ENCODE measurements at places on chromosomes 2 and 18.

DNA sequence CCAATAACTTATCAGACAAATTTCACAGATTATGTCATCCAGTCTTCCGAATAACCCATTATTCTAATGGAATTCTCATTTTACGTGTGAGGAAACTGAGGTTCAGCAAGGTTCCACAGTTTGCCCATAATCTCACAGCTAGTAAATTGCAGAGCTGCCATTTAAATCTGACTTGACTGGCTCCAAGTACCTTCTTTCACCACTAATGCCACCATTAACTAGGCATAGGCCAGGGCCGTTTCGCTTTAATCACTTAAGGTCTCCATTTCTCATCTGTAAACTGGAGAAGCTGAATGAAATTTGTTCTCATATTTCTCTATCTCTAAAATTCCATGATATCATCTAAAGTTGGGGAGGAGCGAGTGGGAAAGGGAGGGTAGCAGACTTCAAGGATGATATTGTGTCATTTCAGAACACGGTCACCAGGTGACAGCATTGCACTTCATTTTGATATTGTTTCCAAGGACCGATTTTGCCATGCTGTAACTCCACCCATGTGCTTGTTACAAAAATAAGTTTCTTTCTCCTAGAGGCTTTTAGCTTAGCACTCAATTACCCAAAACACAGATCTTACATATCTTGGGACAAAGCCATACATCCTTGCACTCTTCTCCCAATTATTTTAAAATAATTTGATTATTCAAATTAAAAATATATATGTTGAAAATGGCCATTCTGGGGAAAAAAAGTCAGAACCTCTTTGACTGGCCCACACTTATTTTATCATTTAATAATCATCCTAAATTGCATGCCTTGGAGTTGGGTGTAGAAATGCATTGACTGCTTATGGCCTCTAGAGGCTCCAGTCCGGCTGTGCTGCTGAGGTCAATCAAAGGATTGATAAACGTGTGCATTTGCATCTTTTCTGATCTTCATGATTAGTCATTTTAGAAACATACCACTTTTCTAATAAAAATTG, 123.8 kb downstream of the AKAIN1 start:
- peak; percentile 19 for DNase-seq

DNA sequence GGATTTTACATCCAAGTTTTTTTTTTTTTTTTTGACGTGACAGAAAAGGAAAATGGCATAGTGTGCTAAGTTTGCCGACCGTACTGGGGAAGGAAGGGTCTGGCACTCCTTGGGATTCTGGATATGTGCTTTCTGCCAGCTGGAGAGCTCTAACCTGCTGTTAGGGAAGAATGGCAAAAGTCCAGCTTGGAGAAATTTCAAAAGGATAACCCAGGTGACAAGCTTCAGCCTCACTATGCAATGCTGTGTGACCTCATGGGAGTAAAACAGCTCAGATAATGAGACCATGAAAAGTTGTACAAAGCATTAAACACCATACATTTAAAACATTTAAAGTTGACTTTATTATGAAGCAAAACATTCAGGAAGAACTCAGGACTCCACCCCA, 10.3 kb upstream of the GPR45 start:
- DNase-seq: no peak

GRCh38 chr2:101386599-101387150, 628 bp downstream of the CREG2 start:
- DNase-seq: no peak

- DNase-seq: no peak
These were observed 116.7 kb upstream of the ALKAL2 start for GRCh38 chr2:404581-404980.

DNA sequence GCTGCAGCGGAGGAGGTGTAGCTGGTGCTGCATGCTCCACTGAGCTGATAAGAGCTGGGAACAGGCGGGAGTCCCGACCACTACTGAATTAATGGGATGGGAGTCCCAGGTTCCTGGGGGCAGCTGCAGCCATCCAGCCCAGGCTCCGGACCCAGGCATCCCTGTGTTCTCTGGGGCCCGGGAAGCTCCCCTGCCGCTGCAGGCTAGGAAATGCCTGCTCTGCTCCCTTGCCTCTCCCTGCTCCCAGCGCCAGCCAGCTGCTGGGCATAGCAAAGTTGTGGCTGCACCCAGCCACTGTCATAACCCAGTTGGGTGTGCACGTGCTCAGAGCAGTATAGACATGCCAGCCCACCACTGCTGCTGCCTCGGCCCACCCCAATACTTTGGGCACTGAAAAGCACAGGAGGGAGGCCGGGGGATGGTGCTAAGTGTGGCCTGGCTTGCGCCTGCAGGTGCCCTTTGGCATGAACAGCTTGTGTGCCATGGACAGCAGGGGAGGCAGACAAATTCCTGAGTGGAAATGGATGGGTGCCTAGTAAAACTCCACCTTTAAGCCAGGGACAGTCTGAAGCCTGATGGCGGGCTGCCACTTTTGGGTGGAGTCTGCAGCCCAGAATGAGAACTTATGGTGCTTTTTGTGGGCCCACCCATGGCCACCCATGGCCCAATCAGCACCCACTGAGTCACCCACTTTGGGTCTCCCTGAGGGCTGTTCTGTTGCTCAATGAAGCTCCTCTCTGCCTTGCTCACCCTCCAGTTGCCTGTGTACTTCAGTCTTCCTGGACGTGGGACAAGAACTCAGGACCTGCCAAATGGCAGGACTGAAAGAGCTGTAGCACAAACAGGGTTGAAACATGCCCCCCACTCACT, 219.3 kb upstream of the TMEFF2 start:
- DNase-seq: no peak

DNA sequence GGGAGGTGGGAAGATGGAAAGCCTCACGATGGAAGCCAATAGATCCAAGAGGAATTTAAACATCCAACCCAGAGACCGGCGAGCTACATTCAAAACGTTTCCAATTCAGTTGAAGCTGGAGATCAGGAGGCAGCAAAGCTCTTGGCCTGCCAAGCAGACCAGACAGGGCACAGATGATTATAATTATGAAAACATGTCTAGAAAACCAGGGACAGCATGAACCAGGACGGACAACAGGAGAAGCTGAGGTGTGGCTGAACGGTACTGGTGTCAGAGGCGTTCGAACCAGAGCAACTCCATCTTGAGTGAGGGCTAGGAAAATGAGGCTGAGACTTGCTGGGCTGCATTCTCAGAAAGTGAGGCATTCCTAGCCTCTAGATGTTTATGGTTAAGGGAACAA, 102.2 kb upstream of the CCDC150 start:
- no peak for DNase-seq

DNA sequence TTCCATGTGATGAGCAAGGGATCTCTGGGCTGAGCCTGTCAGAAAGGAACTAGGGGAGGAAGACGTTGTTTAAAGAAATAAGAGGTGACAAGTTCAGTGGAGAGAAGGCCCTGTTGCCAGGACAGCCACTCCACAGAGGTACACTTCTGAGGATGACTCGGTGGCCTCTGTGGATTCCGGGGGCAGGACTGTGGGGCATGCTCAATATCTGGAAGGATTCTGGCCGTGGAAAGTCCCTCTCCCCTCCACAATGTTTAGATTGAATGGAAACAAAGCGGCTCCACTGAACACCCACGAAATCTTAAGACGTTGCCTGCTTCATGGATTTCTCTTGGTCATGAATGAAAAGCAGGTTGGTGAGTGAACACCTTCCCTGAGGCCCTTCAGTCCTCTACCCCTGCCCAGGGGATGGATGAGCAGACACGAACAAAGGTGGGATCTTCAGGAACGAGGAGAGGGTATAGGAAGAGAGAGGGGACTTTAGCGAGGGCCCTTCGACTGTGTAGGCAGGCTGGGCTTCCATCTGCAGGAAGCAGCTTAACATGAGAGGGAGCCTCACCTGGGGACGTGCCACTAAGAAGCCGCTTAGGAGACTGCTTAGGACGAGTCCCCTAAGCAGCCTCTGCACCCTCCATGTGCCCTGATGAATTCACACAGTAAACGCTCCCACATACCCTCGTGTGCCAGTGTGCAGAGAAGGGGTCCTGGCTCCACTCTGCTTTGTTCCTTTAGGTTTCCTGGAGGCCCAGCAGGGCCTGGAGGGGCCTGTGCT, 1.9 kb downstream of the NTSR2 start:
- no peak for DNase-seq

DNA sequence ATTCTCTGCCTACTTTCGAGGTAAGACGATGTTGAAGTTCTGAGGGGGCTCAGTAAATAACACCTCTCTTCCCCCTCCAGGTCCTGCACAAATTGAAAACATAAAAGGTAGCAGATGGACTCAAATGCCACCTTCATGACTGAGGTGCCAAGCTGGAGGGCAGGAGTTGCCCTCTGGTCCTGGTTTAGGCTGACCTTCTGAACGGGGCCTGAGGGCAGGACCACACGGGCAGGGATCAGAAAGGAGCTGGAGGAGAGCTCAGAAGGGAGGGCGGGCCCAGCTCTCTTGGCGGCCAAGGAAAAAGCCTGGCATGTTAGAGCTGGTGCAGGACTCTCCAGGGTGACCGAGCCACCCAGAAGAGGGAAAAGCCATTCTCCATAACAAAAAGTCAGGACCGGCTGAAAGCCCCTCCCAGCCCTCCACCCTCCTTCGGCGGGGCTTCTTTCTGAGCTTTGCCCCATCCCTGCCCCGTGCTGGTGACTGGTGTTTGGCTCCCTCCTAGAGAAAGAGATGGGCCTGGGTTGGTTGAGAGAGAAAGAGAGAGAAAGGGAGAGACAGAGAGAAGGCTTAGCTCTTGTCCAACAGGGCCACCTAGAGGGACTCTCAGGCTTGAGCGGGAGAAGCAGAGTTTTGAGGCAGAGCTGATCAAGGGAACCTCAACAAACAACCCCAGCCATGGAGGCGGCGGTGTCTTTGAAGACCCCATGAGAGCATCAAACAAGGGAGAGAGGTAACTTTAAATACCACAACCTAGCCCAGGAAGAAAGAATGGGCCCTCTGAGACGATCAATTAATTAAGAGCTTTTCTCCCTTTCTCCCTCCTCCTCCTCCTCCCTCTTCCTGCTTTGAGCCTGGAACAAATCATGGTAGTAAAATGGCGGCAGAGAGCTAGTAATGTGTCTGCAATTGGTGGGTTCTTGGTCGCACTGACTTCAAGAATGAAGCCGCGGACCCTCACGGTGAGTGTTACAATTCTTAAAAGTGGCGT, 50.8 kb downstream of the WIPF1 start:
- DNase-seq: peak; percentile 23

- no peak for DNase-seq
These were observed 6.4 kb upstream of the DUSP19 start for GRCh38 chr2:183072177-183072576.

- no peak for DNase-seq
These were observed 504.2 kb downstream of the TDRD15 start for GRCh38 chr2:21627938-21628337.

Measured in SHP77 (cell line).